ENCODE measurements at places on chromosomes 11 and 22. TPM values are rescaled to one million over a fixed set of nuclear protein-coding genes. Genes with fewer than 3 reads are reported as not detected.
A peak's percentile ranks its signal among the peaks of the same experiment; 100 is the strongest.

Gene ART1
- not detected for total RNA-seq

Gene OR52I1
- total RNA-seq: not detected

Gene IFITM10
- total RNA-seq: 10.7 TPM

Gene P2RX6
- 0.26 TPM for total RNA-seq

Gene F2
- total RNA-seq: not detected

DNA sequence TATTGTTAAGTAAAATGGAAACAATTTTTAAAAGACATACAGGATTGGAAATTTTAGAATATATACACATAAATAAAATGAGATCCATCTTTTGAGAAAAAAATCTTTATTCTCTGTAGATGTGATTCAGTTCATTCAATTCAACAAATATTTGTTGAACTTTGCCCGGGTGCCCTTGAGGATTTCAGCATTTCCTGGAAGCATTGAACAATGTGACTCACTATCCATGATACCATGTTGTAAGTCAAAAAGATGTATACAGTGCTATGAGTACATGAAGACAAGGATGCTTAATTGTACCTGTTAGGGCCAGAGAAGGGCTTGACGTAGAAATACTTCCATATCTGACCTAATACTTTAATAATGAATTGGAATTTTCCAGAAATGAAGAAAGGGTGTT, 353.7 kb downstream of the METTL15 start:
- no peak for DNase-seq

GRCh38 chr11:114169821-114170220, 110.3 kb downstream of the ZBTB16 start:
- DNase-seq: peak; percentile 20

- no peak for DNase-seq
Measured at GRCh38 chr22:36790648-36791047, 14.7 kb upstream of the IFT27 start.

- no peak for DNase-seq
Measured at GRCh38 chr11:119300198-119300964, 16.5 kb downstream of the MCAM start.

- DNase-seq: no peak
Measured at GRCh38 chr22:36578619-36579018, 49.7 kb upstream of the EIF3D start.

- no peak for DNase-seq
Measured at GRCh38 chr11:337711-338110, 17.1 kb upstream of the IFITM3 start.

- no peak for DNase-seq
Measured at GRCh38 chr11:131219646-131220045, 150.8 kb upstream of the NTM start.

DNA sequence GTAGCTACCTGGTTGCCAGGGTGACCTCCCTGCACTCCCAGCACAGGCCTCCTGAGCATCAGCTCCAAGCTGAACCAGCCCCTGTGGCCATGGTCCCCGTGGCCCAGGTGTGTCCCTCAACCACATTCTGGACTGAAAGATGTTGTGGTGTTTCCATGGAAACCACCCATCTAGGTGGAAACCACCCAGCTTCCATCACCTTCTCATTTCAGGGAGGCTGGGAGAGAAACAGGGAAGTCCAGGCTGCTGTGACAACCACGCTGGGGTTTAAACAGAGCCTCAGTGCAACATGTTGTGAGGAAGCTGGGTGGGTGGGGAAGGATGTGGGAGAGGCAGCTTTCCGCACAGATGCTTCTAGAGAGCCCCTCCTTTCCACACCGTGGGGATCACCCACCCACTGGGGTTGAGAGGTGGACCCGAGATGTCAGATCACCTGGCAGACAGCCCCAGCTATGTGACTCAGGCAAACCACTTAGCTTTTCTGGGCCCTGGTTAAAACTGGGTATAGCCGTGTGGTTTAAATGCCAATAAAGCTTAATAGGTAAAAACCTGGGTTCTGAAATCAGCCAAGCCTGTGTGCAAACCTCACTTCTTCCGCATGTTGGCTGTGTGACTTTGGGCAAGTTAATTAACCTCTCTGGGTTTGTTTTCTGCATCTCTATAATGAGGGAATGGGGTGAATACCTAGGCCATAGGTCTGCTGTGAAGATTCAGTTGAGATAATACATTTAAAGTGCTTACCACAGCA, 46.4 kb downstream of the CD82 start:
- DNase-seq: peak; percentile 45

DNA sequence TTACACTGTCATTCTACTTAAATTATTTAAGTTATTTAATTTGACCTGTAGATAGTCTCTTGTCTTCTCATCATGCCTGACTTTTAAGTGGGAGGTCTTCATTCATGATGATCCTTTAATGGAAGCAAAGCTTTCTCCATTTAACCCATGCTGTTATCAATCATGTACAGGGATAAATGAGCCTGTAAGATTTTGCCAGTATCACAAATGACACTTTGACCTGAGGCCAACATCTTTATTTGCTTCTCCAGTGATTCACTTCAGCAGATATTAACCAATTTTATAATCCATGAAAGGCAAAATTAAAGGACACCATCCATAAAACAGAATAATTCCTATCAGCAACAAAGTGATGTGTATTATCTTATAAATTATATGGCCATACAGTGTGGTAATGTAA, 7.7 kb downstream of the CCDC73 start:
- DNase-seq: no peak

Data from aorta (tissue), 5 donors.